Activated CD4-positive, CD25-positive, alpha-beta regulatory T cell treated with anti-CD3 and anti-CD28 coated beads, Interleukin-2, amount 50 U/mL, for 24 hours (primary cell): ENCODE measurements at places on chromosomes 13 and 19.

- no peak for ATAC-seq
Observed at GRCh38 chr19:12953138-12953798, 3.8 kb downstream of the GADD45GIP1 start.

DNA sequence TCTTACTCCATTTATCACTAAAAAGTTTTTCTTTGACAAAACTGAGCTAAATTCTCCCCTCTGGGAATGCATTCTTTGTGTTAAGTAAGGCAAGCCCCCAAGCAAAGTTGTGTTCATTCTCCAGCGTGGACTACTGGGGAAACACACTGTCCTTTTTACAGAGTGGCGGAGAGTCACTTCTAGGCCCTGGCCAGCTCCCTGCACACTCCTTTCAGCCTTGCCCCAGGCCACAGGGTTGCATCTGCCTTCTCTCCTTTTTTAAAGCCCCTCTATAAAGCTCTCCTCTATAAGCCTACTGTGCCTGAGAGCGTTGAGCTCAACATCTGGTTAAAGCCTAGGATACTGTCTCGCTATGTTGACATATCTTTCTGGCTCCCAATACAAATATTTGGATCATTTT lies 803.4 kb downstream of the PCDH17 start:
- ATAC-seq: no peak

GRCh38 chr13:41152005-41152404 lies 19.4 kb upstream of the KBTBD6 start:
- no peak for ATAC-seq

- ATAC-seq: no peak
Observed at GRCh38 chr19:50293263-50294004, 35.7 kb downstream of the KCNC3 start.

DNA sequence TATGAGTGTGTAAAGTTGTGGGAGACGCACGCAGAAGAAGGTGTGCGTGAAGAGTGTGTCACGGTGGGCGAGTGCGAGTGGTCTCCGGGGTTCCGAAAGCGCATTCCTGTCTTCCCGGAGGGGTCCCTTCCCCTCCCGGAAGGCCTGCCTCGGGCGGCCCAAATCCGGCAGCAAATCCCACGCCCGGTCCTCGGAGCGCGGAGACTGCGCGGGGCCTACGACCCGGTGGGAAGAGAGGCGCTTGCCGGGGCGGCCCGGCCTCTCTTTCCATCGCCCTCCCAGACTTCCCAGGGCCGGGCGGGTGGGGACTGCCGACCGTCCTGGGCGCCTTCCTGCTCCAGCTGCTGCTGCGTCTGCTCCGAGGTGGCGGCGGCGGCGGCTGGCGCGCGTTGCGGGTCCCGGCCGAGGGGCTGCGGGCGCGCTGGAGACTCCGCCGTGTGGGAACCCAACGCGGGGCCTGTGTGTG lies 2.1 kb downstream of the ZIC5 start:
- ATAC-seq: no peak

- ATAC-seq: no peak
Observed at GRCh38 chr19:848386-848921, 3.6 kb upstream of the ELANE start.

- peak; percentile 18 for ATAC-seq
Observed at GRCh38 chr19:49057636-49058234, at the start of gene CGB7. Gene CGB7, minus strand, starts transcription at chr19:49057749. Its CDS starts 2,374 bp downstream, at chr19:49055375.

DNA sequence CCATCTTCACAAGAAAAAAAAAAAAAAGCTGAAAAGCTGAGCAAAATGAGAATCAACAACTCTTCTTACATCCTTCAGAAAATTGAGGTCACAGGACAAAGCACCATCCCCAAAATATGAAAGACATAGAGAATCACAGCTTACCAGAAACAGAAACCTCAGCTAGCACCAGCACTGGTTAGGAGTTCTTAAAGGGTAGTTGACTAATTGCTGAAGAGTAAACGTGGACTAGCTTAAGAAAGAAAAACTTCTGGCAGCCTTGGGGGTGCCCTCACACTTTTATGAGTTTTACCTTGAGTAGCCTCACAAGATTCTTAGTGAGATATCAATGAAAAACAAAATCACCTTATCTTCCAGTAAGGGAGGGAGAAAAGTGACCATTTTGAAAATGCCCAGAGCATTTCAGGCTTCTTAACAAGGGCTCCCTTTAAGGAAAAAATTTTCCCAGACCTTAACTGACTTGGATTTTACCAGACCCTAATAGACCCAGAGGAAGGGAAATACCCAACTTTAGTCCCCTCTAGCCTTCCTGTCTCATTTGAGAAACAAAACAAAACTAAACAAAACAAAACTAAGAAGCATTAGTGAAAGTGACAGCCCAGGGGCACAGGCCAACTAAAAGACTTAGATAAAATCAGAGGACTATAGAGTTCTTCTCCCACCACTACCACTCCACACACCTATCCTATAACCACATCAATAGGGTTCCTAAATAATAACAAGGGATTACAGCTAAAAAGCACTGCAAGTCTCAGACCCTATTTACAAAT lies 888.6 kb downstream of the DIAPH3 start:
- no peak for ATAC-seq

GRCh38 chr13:29104461-29104860 lies 284.3 kb downstream of the MTUS2 start:
- ATAC-seq: no peak
